ENCODE measurements at places on chromosomes 5 and 9. TPM values are rescaled to one million over a fixed set of nuclear protein-coding genes. Genes with fewer than 3 reads are reported as not detected.

- no peak for DNase-seq
- H3K27ac ChIP-seq = no peak overlapping the region
- H3K4me1 ChIP-seq = peaks cover 33% of the 10 kb centered on the region
- no peaks in the 10 kb centered on the region for H3K36me3 ChIP-seq
- no peak overlapping the region for H3K4me3 ChIP-seq
Measured at GRCh38 chr5:179317411-179318220, 27.6 kb downstream of the ADAMTS2 start.

GRCh38 chr5:87137283-87137682 lies 130.4 kb upstream of the RASA1 start:
- no peak overlapping the region for H3K4me3 ChIP-seq
- H3K27me3 ChIP-seq = no peaks in the 10 kb centered on the region
- no peaks in the 10 kb centered on the region for H3K36me3 ChIP-seq
- peaks cover 29% of the 10 kb centered on the region for H3K4me1 ChIP-seq
- DNase-seq = peak; percentile 75

- no peaks in the 10 kb centered on the region for H3K36me3 ChIP-seq
- H3K27ac ChIP-seq = peak overlapping the region; percentile 78
- H3K4me1 ChIP-seq = no peaks in the 10 kb centered on the region
- no peak for DNase-seq
- peak overlapping the region; percentile 63 for H3K4me3 ChIP-seq
Measured at GRCh38 chr5:41511241-41511640, 840 bp upstream of the PLCXD3 start.

NUTM2G gene
- total RNA-seq = not detected

TIMD4 gene
- total RNA-seq = not detected

DNA sequence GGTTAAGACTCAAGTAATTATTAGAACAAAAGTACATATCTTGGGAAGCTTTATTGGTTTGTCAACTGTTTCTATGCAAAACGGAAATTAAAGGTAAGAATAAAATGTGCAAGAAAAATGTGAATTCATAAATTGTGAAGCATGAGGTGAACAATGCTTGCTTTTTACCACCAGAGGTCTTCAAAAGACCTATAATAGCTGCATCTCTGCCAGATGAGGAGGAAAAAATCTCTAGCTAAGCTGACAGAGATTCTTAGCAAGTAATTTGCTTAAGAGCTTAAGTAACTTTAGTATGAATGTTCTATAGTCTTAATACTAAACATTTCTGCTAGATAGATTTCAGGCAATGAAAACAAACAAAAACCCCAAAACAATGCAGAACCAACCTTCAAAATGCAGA lies 54.1 kb downstream of the MRPS30 start:
- no peaks in the 10 kb centered on the region for H3K4me1 ChIP-seq
- H3K4me3 ChIP-seq = no peak overlapping the region
- no peak for DNase-seq

DNA sequence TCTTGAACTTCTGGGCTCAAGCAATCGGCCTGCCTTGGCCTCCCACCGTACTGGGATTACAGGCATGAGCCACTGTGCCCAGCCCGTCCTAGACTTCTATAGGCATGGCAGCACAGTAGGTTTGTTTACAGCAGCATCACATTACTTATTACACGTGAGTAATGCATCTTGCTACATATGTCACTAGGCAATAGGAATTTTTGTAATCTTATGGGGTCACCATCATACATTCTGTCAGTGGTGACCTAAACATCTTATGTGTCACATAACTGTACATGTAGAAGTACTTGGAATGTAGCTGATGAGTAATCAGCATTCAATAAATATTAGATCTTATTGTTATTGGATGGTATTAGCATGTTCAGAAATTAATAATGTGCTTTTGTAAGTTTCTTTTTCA lies 22.9 kb upstream of the ABCA1 start:
- no peak overlapping the region for H3K4me3 ChIP-seq
- H3K4me1 ChIP-seq = no peaks in the 10 kb centered on the region
- H3K27me3 ChIP-seq = no peaks in the 10 kb centered on the region
- DNase-seq = no peak

SH3TC2 gene
- total RNA-seq = 13.1 TPM

GRCh38 chr5:158715592-158715991 lies 384.1 kb downstream of the EBF1 start:
- peaks cover 10% of the 10 kb centered on the region for H3K36me3 ChIP-seq
- H3K27me3 ChIP-seq = no peaks in the 10 kb centered on the region
- H3K4me3 ChIP-seq = no peak overlapping the region
- DNase-seq = no peak
- no peaks in the 10 kb centered on the region for H3K4me1 ChIP-seq

DNA sequence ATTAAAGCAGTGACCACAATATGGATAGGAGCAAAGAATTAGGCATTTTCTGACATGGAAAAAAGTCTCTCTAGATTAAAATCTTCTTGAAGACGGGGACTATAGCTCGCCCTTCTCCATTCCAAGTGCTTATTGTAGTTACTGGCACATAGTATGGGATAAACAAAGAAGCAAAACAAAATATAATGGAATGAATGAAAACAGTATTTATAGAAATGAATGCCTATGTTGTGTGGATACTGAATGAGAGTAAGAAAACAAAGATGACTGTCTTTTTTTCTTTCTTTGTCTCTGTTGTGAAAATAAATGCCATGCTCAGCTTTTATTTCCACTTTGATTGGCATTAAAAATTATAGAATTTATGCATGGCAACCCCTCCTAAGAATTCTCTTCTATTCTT lies 1414.3 kb upstream of the ACO1 start:
- no peak for DNase-seq
- H3K27me3 ChIP-seq = no peaks in the 10 kb centered on the region
- no peak overlapping the region for H3K4me3 ChIP-seq

EPB41L4A gene
- total RNA-seq = 13.8 TPM

DNA sequence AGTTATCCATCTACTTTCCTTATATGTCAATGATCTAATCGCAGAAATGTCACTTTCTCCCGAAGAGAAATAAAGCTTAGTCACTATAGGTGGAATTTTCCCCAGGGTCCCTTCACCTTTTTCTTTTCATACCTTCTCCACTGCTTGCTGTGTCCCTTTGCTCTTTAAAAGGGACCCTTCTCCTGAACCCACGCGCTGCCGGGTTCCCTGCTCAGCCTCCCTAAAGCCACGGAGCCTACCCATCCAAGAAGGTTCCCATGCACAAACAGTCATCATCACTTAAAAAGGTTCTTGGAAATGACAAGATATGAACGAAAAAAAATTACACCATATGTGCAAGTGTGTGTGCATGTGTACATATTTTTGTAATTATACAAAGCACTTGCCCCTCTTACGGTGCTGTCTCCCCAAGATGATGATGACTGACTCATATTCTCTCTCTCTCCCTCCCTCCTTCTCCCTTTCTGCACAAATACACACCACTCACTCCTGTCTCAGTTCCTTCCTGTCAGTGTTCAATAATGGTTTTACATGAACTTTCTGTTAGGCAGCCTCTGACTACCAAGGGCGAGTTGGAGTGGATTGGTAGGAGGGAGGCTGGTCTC lies 1.5 kb upstream of the PTPRD start:
- DNase-seq = no peak
- H3K27ac ChIP-seq = no peak overlapping the region
- no peak overlapping the region for H3K4me3 ChIP-seq
- H3K36me3 ChIP-seq = no peaks in the 10 kb centered on the region
- no peaks in the 10 kb centered on the region for H3K27me3 ChIP-seq

- no peak for DNase-seq
- H3K36me3 ChIP-seq = no peaks in the 10 kb centered on the region
- no peak overlapping the region for H3K4me3 ChIP-seq
Measured at GRCh38 chr9:132147331-132147730, 14.5 kb upstream of the NTNG2 start.

DNA sequence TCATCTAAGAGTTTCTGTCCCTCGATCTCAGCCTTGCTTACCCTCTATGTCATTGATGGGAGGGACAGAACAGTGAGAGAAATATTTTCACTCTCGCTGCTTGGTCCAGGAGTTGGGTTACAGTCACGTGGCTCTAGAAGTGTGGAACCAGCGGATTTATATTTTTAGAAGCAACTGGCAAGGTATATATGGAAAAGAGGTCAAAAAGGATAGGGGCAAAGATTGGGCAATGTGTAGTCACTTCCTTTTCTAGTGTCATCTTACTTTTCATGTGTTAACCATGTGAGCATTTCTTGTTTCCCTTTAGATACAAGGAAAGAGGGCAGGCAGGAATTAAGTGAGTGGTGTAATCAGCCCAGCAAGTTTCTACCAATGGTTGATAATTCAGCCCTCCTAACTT lies 111.5 kb upstream of the ZNF366 start:
- H3K27me3 ChIP-seq = no peaks in the 10 kb centered on the region
- H3K4me3 ChIP-seq = no peak overlapping the region
- no peak for DNase-seq
- H3K36me3 ChIP-seq = no peaks in the 10 kb centered on the region

DNA sequence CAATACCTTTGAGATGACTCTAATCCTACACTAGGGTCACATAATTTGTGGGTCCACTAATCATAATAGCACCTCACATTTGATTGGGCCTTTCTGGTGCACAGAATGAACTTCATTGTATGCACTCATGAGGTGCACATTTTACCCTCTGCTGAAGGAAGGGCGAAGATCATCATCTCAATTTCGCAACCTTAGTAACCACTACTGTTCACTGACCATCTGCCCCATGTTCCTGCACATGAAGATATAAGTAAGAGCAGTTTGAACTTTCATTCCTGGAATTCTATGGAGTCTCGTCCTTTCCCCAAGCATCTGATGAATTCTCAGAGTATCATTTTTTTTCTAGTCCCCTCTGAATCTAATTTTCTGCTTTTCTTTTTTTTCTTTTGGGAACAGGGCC lies 21.2 kb downstream of the GAS1 start:
- no peak overlapping the region for H3K4me3 ChIP-seq
- no peak overlapping the region for H3K27ac ChIP-seq
- H3K27me3 ChIP-seq = no peaks in the 10 kb centered on the region

GRCh38 chr5:119435436-119436132 lies 16.7 kb upstream of the HSD17B4 start:
- DNase-seq = peak; percentile 61
- no peaks in the 10 kb centered on the region for H3K27me3 ChIP-seq
- H3K4me1 ChIP-seq = no peaks in the 10 kb centered on the region
- no peak overlapping the region for H3K27ac ChIP-seq
- H3K36me3 ChIP-seq = no peaks in the 10 kb centered on the region

DNA sequence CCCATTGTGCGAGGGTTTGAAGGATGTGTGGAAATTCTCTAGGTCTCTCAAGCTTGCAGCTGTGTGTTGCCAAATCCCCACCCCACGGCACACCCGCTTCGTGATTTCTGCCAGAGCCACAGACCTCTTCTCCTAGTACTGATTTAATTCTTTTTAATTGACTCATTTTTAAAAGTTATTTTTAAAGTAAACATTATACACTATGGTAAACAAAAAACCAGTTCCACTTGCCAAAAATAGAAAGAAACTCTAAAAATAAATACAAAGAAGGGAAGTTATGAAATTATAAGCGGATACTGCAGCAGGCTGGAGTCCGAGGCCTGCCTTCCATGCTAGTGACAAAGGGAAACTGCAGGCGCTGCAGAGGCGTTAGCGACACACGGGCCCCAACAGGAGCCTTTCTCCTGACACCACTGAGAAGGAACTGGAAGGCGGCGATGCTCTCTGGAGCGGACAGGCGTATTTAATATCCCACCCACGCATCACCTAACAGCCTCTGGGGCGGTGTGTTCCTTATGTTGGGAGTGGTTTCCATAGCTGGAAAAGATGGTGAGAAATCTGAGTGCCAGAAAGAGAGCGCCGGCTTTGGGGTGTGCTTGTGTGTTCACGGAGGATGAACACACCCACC lies 122.5 kb downstream of the COL23A1 start:
- H3K4me3 ChIP-seq = no peak overlapping the region
- no peak for DNase-seq
- H3K27me3 ChIP-seq = no peaks in the 10 kb centered on the region
- H3K36me3 ChIP-seq = no peaks in the 10 kb centered on the region
- H3K27ac ChIP-seq = peak overlapping the region; percentile 10
- H3K4me1 ChIP-seq = peaks cover 18% of the 10 kb centered on the region

DNA sequence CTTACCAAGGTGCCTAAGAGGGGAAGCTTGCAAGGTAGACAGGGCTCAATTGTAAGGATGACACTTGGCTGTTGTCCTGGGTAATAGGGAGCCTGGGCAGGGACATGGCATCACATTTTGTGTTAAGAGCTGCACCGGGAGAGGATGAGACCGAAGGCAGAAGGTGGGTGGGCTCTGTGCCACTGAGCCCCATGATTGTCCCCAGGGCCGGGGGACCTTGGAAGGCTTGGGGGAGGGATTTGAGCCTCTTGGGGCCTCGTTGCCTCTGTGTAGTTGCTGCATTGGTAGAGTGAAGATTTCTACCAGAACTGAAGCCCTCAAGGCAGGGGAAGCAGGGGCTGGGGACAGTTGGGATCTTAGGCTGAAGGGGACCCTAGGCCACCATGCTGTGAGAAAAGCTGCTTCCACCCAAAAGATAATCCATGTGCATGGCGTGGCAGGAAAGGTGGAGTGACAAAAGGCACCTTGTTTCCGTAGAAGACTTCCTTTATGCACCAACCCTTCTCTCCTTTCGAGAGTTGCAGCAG lies 11.9 kb downstream of the FGF18 start:
- H3K36me3 ChIP-seq = no peaks in the 10 kb centered on the region
- DNase-seq = no peak
- no peaks in the 10 kb centered on the region for H3K27me3 ChIP-seq
- H3K27ac ChIP-seq = no peak overlapping the region
- H3K4me3 ChIP-seq = no peak overlapping the region

- H3K27me3 ChIP-seq = no peaks in the 10 kb centered on the region
- peaks cover 39% of the 10 kb centered on the region for H3K4me1 ChIP-seq
- H3K36me3 ChIP-seq = no peaks in the 10 kb centered on the region
- H3K27ac ChIP-seq = peak overlapping the region; percentile 20
- no peak for DNase-seq
- no peak overlapping the region for H3K4me3 ChIP-seq
Measured at GRCh38 chr5:172110921-172111851, 76.8 kb downstream of the STK10 start.

ZNF454 gene
- 2.6 TPM for total RNA-seq

- H3K27ac ChIP-seq = no peak overlapping the region
- H3K4me1 ChIP-seq = no peaks in the 10 kb centered on the region
- no peak for DNase-seq
- no peaks in the 10 kb centered on the region for H3K36me3 ChIP-seq
- no peak overlapping the region for H3K4me3 ChIP-seq
- no peaks in the 10 kb centered on the region for H3K27me3 ChIP-seq
Measured at GRCh38 chr5:180467989-180468731, 26.0 kb upstream of the CNOT6 start.

DNA sequence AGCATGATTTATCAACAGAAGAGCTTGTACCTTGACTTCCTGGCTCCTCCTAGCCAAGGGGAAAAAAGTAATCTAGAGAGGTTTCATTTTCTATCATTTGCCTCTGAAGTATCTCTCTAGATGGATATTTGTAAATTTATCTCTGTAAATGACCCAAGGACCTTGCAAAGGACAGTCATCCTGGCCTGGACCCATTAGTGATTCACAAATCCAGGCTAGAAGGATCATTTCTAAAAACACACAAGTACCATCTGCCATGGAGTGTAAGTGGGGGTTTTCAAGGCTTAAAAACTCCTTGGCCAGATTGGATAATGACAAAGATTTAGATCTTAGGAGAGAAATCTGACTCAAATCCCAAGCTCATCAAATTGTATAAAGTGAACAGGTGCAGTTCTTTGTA lies 8.1 kb downstream of the TTC23L start:
- H3K27me3 ChIP-seq = no peaks in the 10 kb centered on the region
- no peaks in the 10 kb centered on the region for H3K36me3 ChIP-seq
- H3K4me1 ChIP-seq = no peaks in the 10 kb centered on the region
- no peak overlapping the region for H3K4me3 ChIP-seq

- H3K27ac ChIP-seq = no peak overlapping the region
- no peaks in the 10 kb centered on the region for H3K4me1 ChIP-seq
- H3K36me3 ChIP-seq = no peaks in the 10 kb centered on the region
- DNase-seq = no peak
- H3K27me3 ChIP-seq = no peaks in the 10 kb centered on the region
Measured at GRCh38 chr5:121706686-121707085, 145.0 kb upstream of the FTMT start.
